Right ventricle myocardium superior (tissue), 1 donor: ENCODE measurements at places on chromosomes 7 and 10. TPM values are rescaled to one million over a fixed set of nuclear protein-coding genes. Genes with fewer than 3 reads are reported as not detected.
A peak's percentile ranks its signal among the peaks of the same experiment; 100 is the strongest.

CTNNA3 gene
- 129 TPM for total RNA-seq

GRCh38 chr10:75599875-75600648 is 168.6 kb downstream of the LRMDA start:
- DNase-seq: no peak

HOXA3 gene
- 0.35 TPM for total RNA-seq

DNA sequence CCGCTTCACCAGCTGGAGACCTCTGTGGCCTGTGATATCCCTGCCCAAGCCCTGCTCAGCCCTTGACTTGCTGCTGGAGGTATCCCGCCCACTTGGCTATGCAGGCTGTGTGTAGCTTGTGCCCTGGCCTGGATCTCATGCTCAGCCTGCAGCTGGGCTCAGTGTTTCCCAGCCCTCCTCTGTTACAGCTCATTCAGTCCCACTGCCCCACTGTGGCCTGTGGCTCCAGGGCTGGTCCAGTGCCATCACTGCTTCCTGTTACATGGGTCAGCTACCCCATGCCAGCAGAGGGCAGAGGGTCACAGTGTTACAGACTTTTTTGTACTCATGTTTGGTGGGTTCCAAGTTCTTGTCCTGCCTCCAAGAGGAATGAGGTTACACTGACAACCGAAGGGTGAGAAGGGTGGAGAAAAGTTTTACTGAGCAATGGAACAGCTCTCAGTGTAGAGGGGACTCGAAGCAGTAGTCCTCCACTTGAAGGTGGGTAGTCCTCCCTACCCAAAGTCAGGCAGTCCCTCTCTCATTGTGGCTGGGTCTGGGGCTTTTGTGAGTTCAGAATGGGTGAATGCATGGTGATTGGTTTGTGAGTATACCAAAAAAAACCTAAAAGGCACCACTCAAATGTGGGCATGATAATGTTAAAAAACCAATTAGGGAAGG is 100.4 kb downstream of the ANKRD7 start:
- DNase-seq: no peak

EVX1 gene
- total RNA-seq: not detected

CACNB2 gene
- total RNA-seq: 45.7 TPM

- peak; percentile 87 for DNase-seq
Observed at GRCh38 chr10:788796-789748, 99.6 kb upstream of the DIP2C start.

GRCh38 chr7:3552499-3552898 is 251.4 kb downstream of the SDK1 start:
- DNase-seq: no peak

DNA sequence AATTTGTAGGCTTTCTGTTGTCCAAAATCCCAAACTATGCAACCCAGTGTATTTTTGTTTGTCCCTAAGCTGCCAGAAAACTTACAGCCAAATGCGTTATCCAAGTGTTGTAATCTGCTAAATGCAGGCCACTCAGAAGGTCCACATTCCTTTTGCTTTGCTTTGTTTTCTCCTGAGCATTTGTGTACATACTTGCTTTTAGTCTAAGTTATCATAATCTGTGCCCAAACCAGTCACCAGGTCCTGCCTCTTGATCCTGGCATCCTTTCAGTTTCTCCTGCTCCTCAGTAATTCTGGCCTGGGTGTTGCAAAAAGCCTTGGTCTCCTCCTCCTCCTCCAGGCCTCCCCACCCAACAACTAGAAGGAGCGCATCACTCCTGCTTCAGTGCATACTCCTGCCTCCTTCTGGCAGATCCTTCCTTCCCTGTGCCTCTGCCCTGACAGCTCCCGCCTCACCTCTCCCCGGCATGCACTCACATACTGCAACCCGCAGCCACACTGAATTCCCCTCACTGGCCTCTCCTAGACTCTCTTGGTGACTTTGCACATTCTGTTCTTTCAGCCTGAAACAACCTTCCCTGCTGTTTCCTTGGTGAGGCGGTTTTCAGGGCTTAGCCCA is 2.3 kb downstream of the DENND2A start:
- DNase-seq: no peak

- no peak for DNase-seq
Observed at GRCh38 chr10:8049865-8050555, 4.5 kb upstream of the GATA3 start.

GRCh38 chr10:110109511-110109910 is 97.9 kb upstream of the MXI1 start:
- no peak for DNase-seq

GRCh38 chr7:46580766-46581165 is 659.7 kb upstream of the IGFBP3 start:
- DNase-seq: no peak
